K562 (cell line): ENCODE measurements at places on chromosomes 6 and 20. TPM values are rescaled to one million over a fixed set of nuclear protein-coding genes. Genes with fewer than 3 reads are reported as not detected.
A peak's percentile ranks its signal among the peaks of the same experiment; 100 is the strongest.

DNA sequence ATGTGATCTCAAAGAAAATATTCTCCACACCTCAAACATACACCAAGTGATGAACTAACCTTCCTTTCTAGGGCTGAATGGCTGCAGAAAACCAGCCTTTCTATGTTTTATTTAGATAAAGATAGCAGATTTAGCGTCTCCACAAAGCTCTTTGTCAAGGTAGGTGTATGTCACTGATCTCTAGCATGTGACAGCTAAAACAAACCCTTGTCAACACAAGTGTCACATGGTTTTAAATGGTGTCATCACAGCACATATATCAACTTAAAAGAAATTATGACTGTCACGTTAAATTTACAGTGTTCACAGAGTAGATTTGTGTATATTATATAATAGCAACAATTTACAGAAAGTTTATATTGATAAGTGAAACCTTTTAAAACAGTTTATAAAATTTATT is 58.3 kb downstream of the TENT5A start:
- H3K4me1 ChIP-seq: no peaks in the 10 kb centered on the region
- DNase-seq: no peak
- no peaks in the 10 kb centered on the region for H3K36me3 ChIP-seq
- no peak overlapping the region for H3K27ac ChIP-seq
- H3K4me3 ChIP-seq: no peak overlapping the region
- no peaks in the 10 kb centered on the region for H3K27me3 ChIP-seq

DNA sequence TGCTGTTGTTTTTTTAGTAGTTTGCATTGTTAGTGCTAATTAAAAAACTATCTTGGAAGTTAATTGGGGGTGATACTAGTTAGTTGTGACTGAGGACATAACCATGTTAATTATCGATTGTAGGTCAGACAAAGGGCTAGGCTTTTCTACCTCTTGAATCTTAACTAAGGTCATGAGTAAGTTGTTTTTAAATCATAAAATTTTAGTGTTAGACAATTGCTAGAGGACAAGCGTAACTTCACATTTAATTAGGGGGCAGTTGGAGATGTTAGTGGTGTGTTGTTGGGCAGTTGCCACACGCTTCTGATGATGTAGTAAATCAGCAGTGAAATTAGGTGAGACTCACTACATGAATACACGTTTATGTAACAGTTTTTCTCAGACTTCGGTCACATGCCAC is 619.1 kb upstream of the FLRT3 start:
- H3K36me3 ChIP-seq: no peaks in the 10 kb centered on the region
- no peak for DNase-seq
- no peaks in the 10 kb centered on the region for H3K27me3 ChIP-seq
- H3K4me3 ChIP-seq: no peak overlapping the region

Gene OR2H2
- not detected in 2 replicates for total RNA-seq

Gene TMEM200A
- 0.04 and 0.07 TPM in 2 replicates for total RNA-seq

DNA sequence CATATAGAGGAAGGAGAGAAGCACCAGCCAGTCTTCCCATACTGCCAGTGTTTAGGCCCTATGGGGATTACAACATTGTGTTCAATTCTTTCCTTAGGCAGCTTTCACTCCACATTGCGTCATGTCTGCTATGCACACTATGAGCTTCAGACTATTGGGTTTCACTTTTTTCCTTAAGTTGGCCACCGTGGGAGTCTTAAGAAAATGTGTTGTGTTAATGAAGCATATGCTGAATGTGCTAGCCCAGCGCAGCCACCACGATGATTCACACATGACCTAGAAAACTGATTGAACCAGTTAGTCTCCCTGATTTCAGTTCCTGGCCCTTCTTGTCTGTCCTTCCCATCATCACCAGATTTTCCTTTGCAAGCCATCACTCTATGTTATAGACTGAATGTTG is 21.5 kb downstream of the TUBB2B start:
- H3K36me3 ChIP-seq: no peaks in the 10 kb centered on the region
- peaks cover 34% of the 10 kb centered on the region for H3K4me1 ChIP-seq
- no peaks in the 10 kb centered on the region for H3K27me3 ChIP-seq

Gene PSMG4
- 74.4 and 81.6 TPM in 2 replicates for total RNA-seq

DNA sequence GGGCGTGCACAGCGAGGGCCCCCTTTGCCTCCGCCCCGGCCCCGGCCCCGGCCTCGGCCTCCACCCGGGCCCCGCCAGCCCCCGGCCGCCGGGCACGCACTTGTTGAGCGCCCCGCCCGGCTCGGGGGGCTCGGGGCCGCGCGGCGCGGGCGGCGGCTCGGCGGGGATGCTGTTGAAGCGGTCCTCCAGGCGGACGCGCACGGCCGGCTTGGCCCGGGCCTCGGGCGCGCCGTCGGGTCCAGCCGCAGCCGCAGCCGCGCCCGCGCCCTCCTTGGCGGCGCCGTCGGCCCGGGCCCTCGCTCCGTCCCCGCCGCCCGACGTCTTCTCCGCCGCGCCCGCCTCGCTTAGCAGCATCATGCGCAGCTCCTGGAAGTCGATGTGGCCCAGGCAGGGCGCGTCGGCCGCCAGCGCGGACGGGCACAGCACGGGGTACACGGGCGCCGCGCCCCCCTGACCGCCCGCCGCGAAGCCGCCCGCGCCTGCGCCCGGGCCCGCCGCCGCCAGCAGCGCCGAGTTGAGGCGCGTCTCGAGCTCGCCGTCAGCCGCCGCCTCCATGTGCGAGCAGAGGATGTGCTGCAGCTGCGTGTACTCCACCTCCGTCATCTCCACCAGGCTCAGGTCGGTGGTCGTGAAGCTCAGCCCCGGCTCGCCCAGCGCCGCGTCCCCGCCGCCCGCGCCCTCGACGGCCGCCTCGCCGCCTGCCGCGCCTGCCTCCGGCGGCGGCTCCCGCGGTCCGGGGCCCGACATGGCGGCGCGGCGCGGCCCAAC is 514 bp downstream of the TCFL5 start:
- DNase-seq: peak; percentile 40
- peaks cover 13% of the 10 kb centered on the region; the same call in 2 of the 3 replicates for H3K4me1 ChIP-seq
- H3K27me3 ChIP-seq: no peaks in the 10 kb centered on the region
- H3K4me3 ChIP-seq: peak overlapping the region; percentile 49

DNA sequence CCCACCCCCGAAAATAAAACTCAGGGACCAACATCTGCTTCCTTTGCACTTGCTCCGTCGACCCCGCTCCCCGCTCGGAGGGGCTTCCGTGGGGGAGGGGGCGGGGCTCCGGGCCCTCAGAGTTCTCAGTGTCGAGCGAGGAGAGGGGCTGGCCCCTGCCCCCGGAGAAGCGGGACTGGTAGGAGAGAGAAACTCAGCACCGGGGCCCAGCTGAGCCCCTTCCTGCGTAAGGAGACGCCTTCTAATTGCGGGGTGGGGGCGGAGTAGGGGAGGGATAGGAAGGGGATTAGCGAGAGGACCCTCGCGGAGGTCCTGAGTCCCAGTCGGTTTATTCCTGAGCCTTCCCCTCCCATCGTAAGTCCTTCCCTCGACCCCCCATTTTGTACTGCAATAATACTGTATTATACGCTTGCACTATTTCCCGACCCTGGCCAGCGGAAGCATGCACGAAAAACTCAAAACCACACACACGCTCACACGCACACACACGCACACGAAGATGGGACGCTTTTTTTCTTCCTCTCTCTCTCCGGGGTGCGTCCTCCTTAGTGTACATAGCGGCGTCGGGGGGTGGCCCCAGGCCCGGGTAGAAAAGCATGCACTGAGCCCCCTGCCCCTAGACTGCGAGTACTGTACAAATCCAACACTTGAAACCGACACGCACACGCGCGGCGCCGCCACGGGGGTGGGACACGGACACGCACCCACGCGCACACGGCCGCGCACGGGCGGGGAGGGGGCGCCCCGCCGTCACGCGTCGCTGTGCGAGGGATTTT is 22.1 kb upstream of the SLC22A7 start:
- peaks cover 25% of the 10 kb centered on the region for H3K4me1 ChIP-seq
- H3K27me3 ChIP-seq: peaks cover 73% of the 10 kb centered on the region
- H3K4me3 ChIP-seq: no peak overlapping the region
- no peak for DNase-seq
- no peak overlapping the region for H3K27ac ChIP-seq

Gene CCN6
- total RNA-seq: 0.47 TPM in 1 of 2 replicates, not detected in the other

- peaks cover 50% of the 10 kb centered on the region for H3K27me3 ChIP-seq
- peaks cover 53% of the 10 kb centered on the region for H3K4me1 ChIP-seq
- H3K36me3 ChIP-seq: no peaks in the 10 kb centered on the region
- no peak for DNase-seq
These were observed 2.5 kb downstream of the NPBWR2 start for GRCh38 chr20:64104667-64105451.

Gene SCRT2
- 0.47 and 0.75 TPM in 2 replicates for total RNA-seq

DNA sequence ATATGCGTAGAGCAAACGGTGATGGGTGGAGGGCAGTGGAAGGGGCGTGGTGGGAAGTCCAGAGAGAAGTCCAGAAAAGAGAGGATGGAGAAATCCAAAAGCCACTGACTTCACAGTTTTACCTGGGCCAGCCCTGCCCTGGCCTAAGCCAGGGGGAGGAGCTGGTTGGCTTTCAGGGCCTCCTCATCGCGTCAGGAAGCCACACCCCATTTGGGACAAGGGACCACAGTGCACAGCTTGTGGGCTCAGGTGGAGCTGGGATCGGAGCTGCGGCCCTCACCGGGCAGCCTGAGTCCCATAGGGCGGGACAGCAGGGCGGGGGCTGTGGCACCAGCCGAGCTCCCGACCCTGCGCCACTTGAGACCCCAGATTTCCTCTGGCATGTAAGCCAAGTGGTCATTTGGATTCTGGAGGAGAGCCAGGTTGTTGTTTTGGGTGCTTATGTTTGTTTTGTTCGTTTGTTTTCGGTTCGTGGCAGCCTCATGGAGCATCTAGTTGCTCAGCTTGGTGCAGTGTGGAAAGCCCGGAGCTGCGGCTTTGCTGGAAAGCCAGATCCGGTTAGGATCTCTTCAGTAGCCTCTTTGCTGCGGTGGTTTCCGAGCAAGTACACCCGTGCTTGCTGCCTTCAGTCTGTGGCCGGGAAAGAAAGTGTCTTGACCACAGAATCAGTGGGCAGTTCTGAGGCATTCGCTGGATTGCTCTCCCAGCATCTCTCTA is 42.2 kb downstream of the RIOK1 start:
- no peak for DNase-seq
- no peaks in the 10 kb centered on the region; the same call in 2 of the 3 replicates for H3K4me1 ChIP-seq
- peaks cover 22% of the 10 kb centered on the region; the same call in 2 of the 3 replicates for H3K27me3 ChIP-seq
- no peaks in the 10 kb centered on the region for H3K36me3 ChIP-seq
- no peak overlapping the region for H3K4me3 ChIP-seq

GRCh38 chr6:158573542-158573931 is 13.6 kb downstream of the TMEM181 start:
- no peaks in the 10 kb centered on the region for H3K27me3 ChIP-seq
- H3K27ac ChIP-seq: no peak overlapping the region
- H3K4me3 ChIP-seq: no peak overlapping the region
- DNase-seq: no peak
- H3K36me3 ChIP-seq: peaks cover 67% of the 10 kb centered on the region; the same call in 2 of the 3 replicates

GRCh38 chr20:62405981-62406513 is 1.0 kb downstream of the CABLES2 start:
- H3K27me3 ChIP-seq: no peaks in the 10 kb centered on the region
- peak overlapping the region; percentile 58 for H3K4me3 ChIP-seq
- DNase-seq: no peak
- peaks cover 9% of the 10 kb centered on the region; the same call in 1 of the 3 replicates for H3K36me3 ChIP-seq

Gene COL20A1
- not detected in 2 replicates for total RNA-seq

Gene SYCP2
- total RNA-seq: 0.64 and 1.5 TPM in 2 replicates
